ENCODE measurements at places on chromosomes 5 and 9. TPM values are rescaled to one million over a fixed set of nuclear protein-coding genes. Genes with fewer than 3 reads are reported as not detected.
A peak's percentile ranks its signal among the peaks of the same experiment; 100 is the strongest.

GRCh38 chr9:105396901-105397300 lies 50.9 kb upstream of the FSD1L start:
- no peak for DNase-seq

The IL13 gene
- total RNA-seq = not detected

The LCN1 gene
- not detected for total RNA-seq

The RGS14 gene
- 1.1 TPM for total RNA-seq

- no peak for DNase-seq
Observed at GRCh38 chr5:154087260-154087659, 48.5 kb downstream of the MFAP3 start.

DNA sequence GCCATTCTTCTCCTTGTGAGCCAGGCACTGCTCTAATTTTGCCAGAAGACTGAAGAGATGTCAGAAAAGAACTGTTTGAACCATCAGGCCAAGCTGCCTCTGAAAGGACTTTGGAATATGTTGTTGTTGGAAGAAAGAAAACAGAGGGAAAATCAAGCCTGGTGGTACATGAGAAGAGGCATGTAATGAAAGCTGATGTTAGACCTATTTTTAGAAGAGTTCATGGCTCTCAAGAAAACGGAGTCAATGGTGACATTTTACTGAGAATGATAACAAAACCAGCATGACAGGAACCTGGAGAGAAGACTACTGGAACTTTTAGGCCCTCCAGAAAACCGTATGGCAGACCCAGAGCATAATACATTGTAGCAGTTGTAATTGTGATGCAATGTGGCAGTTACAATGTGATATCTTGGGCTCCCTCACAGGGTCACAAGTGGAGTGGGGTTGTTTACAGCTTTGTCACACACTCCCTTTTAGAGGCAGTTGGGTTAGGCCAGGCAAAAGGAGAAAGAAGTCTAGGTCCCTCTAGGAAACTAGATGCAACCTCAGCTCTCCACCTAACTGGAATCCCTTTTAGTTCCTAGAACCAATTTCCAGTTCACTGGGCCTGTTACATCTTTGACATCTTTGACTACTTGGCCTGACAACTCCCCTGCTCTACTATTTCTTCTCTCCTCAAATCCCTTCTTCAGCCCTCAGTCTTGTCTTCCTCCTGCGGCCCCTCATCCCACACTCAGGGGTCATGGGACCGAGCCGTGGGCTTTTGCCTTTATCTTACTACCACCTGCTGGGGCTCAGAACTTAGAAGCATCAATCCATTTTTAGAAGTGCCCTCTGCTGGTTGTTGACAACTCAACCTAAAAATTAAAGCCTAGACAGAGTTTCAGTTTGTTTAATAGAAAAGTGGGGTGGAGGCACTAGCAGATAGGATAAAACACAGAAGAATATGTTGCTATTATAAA lies 61.2 kb upstream of the JAK2 start:
- DNase-seq = peak; percentile 44

All from IMR-90 (cell line).